ENCODE measurements at places on chromosomes 2 and 18. TPM values are rescaled to one million over a fixed set of nuclear protein-coding genes. Genes with fewer than 3 reads are reported as not detected.

- no peak for DNase-seq
Measured at GRCh38 chr2:12730265-12730664, 13.5 kb downstream of the TRIB2 start.

DNA sequence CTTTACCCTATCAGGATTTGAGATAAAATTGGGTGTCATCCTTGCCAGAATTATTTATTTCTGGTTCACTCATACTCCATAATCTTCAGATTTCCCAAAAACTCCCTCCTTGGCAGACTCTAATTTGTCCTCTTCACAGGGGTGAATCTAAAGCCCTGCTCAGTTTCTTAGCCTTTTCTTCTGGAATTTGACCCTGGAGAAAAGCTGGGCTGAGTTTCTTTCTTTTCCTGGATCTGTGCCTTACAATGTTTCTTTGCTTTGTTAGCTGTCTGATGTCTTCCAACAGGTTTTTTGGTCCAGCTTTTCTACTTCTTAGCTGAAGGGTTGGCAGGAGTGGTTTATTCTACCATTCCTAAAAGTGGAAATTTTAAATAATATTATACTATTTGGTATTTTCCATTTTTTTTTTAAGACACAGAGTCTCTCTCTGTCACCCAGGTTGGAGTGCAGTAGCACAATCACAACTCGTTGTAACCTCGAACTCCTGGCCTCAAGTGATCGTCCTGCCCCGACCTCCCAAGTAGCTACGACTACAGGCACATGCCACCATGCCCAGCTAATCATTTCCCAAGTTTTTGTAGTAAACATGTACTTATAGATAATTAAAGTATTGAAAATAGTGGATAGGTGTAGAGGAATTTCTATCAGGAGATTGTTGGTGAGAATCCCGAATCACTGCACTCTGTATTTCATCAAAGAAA is 138.4 kb upstream of the TWIST2 start:
- DNase-seq = no peak

GRCh38 chr18:37346048-37346447 is 219.6 kb downstream of the CELF4 start:
- DNase-seq = no peak

C1QL2 gene
- total RNA-seq = not detected

- no peak for DNase-seq
Measured at GRCh38 chr2:214989187-214989586, 149.2 kb downstream of the ABCA12 start.

- no peak for DNase-seq
Measured at GRCh38 chr2:241795021-241795999, 13.7 kb upstream of the NEU4 start.

Data from Right ventricle myocardium superior (tissue), 1 donor.